Large intestine (tissue), 12 donors: ENCODE measurements at places on chromosomes 5 and 9.

GRCh38 chr9:126818482-126818881 is 13.6 kb downstream of the ZBTB43 start:
- DNase-seq: no peak

- DNase-seq: no peak
These were observed 8.8 kb downstream of the ARPC5L start for GRCh38 chr9:124870723-124871122.

DNA sequence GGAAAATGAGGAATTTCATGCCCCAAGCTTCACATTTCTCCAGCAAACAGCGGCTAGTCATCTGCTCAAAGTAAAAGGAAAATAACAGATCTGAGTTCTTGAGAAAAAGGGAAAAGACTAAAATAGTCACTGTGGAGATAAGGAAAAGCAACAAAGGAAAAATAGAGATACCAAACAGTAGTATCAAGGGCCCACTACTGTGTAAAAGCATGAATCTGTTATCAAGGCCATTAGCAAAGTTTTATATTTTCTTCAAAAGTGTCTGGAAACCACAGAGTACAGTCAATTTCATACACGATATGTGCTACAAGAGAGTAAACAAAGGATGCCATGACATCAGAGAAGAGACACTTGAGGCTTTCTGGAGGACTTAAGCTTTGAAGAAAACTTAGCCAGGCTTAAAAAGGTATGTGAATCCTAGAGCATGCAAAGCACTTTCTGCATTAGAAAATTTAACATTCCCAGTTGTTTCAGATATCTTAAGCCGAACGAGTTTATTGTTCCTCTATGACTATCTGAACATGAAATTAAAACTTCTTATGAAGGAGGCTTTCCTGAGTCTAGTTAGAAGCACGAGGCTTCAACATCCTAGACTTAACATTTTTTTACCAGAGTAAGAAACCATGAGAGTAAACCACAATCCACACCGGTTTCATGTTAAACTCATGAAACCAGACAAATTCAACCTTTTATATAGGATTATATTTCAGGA is 1.2 kb downstream of the TTC33 start:
- no peak for DNase-seq

GRCh38 chr5:166401391-166401790 is 1890.1 kb upstream of the WWC1 start:
- no peak for DNase-seq

DNA sequence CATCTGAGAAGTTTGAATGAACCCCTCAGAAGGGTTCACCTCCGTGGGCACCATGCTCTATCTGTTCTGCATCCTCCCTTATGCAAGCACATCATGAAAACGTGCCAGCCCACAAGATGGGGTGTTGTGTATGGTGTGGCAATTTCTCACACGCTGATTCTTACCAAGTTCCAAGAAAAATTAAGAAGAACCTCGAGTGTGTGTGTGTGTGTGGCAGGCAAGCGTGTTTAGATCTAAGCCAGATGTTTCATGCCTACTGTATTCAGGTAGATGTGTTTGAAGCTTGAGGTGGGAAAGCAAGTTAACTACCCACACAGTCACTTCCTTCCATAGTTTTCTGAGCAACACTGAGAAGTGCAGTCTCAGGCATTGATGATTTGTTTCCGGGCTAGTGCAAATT is 77.7 kb upstream of the GNA14 start:
- DNase-seq: no peak

- no peak for DNase-seq
These were observed 9.0 kb upstream of the IFNA8 start for GRCh38 chr9:21399956-21400355.

DNA sequence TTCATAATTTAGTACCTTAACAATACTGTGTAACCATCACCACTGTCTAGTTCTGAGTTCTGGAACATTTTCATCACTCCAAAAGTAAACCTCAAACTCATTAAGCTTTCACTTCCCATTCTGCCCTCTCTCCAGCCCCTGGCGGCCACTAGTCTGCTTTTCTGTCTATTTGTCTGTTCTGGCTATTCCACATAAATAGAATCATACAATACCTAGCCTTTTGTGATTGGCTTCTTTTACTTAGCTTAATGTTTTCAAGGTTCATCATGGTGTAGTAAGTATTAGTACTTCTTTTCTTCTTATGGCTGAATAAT is 138.7 kb downstream of the RAPGEF6 start:
- DNase-seq: no peak

DNA sequence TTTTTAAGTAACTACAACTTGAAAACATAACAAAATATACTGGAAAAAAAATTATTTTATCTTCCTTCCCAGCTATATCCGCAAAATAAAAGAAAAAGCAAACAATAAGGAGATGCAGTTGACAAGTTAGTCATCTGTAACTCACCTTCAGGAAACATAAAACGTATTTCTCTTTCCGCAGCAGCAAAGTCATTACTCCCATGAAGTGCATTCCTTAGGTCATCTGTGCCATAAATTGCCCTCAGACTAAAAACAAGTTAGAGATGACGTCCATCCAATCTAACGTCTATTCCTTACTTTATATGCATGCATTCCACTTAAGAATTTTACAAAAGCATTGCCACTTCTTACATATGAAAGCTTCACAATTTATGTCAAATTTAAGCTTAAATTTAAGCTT is 10.9 kb downstream of the NME5 start:
- no peak for DNase-seq

DNA sequence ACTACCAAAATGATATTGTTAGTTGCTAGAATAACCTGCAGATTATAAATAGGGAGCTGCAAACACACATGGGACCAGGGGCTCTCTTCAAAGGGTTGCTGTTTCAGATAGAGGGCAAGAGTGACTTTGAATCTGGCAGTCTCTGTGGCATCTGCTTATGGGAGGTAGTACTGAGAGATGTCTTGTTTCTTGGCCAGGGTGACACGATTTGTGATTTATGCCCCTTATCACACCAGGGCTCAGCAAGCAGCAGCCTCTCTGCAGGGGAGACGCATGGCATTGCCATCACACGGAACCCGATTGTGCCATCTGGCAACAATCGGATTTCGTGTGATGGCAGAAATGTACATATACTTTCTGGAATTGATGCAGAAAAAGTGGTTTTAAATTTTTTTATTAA is 615.6 kb downstream of the ZNF608 start:
- DNase-seq: no peak

GRCh38 chr9:79221084-79221483 is 350.7 kb upstream of the TLE4 start:
- DNase-seq: no peak

GRCh38 chr9:78577156-78577906 is 280.4 kb downstream of the PSAT1 start:
- no peak for DNase-seq

- no peak for DNase-seq
These were observed 259.6 kb upstream of the DMRT1 start for GRCh38 chr9:581673-582497.

- DNase-seq: no peak
These were observed 12.8 kb upstream of the NUP214 start for GRCh38 chr9:131112374-131113154.

DNA sequence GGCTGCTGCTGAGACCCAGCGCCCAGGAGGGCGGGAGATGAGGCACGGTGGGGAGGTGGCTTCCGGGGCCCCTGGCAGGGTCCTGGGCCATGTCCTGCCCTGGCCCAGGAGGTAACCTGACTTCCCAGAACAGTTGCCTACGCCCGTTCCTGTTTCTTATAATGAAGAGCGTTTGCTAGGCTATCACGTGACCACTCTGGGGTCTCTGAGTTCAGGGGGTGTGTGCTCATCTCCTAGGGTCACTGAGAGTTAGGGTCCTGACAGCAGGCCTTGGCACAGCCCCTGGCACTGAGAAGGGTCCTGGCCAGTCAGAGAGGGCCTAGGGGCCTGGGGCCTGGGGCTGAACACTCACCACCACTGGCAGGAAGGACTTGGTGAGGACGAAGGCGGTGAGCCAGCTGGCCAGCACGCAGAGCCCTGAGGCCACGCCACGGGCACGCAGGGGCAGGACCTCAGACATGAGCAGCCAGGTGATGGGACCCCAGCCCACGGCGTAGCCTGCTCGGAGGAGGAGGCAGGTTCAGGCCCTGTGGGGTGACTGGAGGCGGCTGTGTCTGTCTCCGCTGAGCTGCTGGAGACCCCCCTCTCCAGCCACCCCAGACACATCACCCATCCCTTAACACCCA is 6.0 kb downstream of the SLC2A6 start:
- DNase-seq: no peak

- DNase-seq: no peak
These were observed 162.9 kb downstream of the TTLL11 start for GRCh38 chr9:121929893-121930875.

- no peak for DNase-seq
These were observed 22.2 kb upstream of the CXCL14 start for GRCh38 chr5:135600971-135601381.

DNA sequence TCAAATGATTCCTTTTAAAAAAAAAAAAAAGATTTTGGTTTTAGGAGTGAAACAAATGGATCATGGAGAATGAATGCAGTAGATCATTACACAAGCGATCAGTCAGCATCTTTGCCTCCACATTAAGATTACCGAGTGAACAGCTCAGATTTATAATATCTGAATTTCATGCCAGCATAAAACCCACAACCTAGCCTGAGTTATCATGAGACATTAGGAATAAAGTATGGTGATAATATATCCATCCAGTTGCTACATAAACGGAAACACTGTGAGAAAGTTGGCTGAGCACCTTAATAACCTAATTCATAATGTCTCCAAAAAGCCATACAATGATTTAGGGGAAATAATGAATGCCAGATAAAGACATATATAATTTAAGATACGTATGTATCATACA is 553.1 kb upstream of the TUSC1 start:
- DNase-seq: no peak

DNA sequence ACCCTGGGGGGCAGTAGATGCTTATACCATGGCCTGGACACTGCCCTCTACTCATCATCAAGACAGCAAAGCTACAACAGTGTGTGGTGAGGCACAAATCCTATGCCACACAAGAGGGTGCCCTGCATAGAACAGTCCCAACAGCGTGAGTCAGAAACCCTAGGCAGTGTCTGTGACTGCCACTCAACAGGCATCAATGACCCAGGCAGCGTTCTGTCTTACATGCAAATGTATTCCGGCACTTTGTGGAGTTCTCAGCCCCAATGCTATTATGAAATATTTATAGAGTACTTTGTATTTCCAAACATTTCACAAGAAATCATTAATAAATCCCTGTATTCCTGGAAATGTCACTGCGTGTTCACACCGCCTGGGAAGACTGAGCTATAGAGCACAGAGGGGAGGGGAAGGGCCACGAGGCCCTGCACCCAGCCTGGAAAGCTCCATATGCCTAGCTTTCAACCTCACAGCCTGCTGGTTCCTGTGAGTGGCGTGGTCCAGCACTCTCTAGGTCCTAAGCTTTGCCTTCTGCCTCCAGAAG is 77.7 kb downstream of the NIPSNAP3B start:
- no peak for DNase-seq

- no peak for DNase-seq
These were observed 372.8 kb upstream of the SLC30A5 start for GRCh38 chr5:68720884-68721610.

- DNase-seq: peak; percentile 98
These were observed 164.2 kb downstream of the AUH start for GRCh38 chr9:91197232-91198181.

DNA sequence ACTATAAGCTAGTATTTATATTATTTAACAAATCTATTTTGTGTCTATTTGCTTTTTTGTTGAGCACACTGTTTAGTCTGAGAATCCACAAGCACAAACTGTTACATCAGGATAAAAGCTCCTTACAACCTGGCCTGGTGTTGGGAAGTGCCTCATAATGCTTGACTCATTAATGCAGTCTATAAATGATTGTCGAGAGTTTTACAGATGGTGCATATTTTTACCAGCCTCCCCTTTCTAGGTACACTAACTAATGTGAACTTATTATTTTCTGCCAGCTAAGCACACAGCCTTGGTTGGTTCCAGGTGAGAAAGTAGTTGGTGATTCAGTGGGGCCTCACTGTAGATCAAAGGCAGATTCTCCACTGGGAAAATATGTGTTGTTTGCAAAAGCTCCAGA is 151.0 kb upstream of the ADAMTS16 start:
- no peak for DNase-seq

GRCh38 chr9:91905991-91906469 is 44.0 kb downstream of the ROR2 start:
- no peak for DNase-seq

GRCh38 chr9:92807031-92807756 is 42.6 kb upstream of the BICD2 start:
- DNase-seq: no peak

DNA sequence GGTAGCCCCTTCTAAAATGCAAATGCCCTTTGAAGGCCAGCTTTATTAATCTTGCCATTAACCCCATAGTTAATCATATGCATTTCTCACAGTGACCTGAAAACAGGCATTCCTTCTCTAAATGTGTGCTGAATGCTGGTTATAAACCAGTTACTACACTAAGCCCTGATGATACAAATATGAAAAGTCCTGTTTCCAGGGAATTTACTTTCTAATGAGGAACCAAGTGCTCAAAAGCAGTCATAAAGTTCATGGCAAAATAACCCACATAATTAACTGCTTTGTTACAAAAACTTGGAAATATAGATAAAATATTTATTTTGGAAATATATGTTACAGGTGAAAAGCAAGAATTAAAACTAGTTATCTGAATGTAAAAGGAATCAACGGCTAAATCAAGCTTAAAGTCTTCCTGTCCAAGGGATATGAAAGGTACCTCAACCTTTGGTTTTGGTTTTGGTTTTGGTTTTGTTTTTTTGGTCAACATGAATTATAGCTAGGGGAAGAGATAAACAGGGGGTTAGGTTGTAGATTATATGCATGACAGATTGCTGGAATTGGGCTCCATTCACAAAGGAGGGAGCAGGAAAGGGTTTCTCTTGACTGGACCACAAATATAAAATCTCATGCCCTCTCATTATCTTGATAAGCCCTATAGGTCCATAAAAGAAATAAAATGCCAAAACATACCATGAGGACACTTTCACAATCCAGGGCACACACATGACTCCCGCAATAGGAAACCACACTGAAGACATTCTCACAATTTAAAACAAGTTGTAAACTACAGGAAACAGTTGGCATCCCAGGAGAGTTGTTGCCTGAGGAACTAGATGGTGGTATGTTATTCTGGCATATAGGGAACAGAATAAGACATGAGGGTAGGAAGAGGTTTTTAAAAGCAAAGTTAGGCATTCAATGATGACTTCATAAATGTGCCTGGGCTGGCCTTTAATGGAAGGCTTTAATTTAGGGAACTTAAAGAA is 46.7 kb upstream of the MACIR start:
- no peak for DNase-seq

DNA sequence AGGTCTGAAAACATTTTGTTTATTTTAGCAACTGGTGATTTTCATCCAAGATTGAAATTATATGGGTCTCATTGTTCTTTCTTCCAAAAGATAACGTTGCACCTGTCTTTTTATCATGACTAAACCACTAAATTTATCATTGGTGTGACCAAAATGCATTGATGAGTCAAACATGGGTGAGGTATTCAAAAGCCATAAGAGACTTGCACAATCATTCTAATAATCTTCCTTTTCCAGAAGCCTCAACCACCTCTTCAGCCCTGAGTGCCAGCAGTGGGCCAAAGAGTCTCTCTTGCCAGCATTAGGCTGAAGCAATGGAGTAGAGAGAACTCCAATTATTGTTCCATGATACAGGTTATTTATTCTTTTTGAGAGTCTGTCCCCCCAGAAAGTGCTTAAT is 198.9 kb downstream of the LURAP1L start:
- DNase-seq: no peak
